PC-9 (cell line): ENCODE measurements at places on chromosomes 13 and 19. TPM values are rescaled to one million over a fixed set of nuclear protein-coding genes. Genes with fewer than 3 reads are reported as not detected.
A peak's percentile ranks its signal among the peaks of the same experiment; 100 is the strongest.

Gene TMEM59L
- 0.65 and 2.5 TPM in 2 replicates for total RNA-seq

Gene NMRK2
- not detected in 2 replicates for total RNA-seq

Gene MYO1F
- total RNA-seq, result 0.53 and 1.3 TPM in 2 replicates

Gene IGFL3
- 0.96 TPM in 1 of 2 replicates, not detected in the other for total RNA-seq

Gene SLC8A2
- total RNA-seq, result not detected in 2 replicates

Gene ZNF729
- not detected in 2 replicates for total RNA-seq

Gene SOX1
- total RNA-seq, result not detected in 2 replicates

Gene OR7A5
- total RNA-seq, result not detected in 2 replicates

Gene IQCN
- 5.6 and 7.3 TPM in 2 replicates for total RNA-seq

Gene DOCK9
- 53.4 and 69.5 TPM in 2 replicates for total RNA-seq

Gene KLK15
- not detected in 2 replicates for total RNA-seq

DNA sequence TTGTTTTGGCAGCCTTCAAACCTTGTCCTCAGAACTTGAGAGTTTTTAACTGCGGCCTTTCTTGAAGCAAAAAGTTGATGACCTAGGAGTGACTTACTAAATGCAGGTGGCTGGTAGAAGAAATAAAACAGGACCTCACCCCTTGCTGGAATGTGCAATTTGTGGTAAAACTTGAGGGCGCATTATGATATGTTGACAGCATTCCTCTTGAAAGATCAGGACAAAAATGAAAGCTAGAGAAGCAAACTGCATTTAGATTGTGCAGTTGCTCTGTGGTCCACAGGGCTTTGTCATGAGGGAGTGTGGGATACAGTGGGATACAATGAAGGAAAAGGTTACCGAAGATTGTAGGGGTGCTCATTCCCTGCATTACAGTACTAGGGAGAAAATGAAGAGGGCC is 504.2 kb downstream of the GPC6 start:
- no peaks in the 10 kb centered on the region for H3K4me1 ChIP-seq
- no peak overlapping the region for H3K27ac ChIP-seq
- no peaks in the 10 kb centered on the region for H3K27me3 ChIP-seq
- H3K36me3 ChIP-seq, result no peaks in the 10 kb centered on the region
- H3K4me3 ChIP-seq, result no peak overlapping the region

DNA sequence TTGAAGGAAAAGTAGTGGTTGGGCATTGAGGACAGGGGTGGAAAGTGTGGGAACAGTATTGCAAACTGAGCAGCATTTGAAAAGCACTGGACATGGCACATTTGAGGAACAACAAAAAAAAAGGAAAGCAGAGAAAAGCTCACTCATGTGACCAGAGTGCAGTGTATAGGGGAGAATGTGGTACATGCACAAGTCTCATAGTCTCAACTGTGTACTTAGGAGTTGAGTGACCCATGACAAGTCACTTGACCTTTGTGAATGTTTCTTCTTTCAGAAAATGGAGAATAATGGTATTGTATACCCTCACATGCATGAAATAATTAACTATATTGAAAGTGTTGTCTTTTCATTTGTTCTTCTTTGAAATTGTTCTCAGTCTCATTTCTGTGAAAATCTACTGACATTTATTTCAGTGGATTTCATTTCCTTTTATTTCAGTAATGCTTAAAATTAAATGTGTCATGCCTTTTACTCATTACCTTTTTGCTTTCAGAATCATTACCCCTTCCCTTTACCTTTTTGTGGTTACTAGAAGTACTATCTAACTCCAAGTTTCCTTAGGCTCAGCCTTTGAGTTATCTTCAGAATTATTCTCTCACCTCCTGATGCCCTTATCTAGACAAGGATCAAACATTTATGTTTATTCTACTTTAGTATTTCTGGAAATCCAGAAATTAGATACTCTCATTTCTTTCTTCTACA is 79.1 kb upstream of the MLNR start:
- DNase-seq, result no peak
- H3K27ac ChIP-seq, result no peak overlapping the region

DNA sequence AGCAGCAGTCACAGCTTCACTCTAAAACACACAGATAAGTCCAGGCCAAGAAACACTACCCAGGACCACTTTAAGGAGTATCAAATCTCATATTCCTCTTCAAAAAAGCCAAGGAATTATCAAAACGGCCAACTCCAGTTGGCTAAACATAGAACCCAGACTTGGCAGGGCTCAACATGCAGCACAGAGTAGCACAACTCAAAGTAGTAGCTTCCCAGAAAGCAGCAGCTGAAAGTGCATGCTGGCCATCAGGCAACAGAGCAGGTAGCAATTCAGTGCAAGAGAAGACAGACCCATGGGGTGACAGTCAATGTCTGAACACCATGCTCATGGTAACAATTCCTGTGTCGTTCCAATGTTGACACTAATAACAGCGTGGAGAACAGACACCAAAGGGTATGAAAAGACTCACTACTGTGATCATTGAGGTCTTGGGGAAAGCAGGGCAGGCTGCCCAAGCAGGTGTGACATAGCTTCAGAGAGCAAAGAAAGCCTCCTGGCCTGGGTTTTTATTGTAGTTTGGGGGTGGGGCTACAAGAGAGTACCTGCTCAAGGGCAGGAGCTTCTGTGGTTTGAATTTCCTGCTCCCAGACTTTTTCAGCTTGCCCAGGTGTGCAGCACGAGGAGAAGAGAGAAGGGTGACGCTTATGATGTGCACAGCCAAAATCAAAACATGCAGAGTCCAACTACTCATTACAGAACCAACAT is 6.2 kb downstream of the ZNF709 start:
- no peaks in the 10 kb centered on the region for H3K4me1 ChIP-seq
- H3K27ac ChIP-seq, result no peak overlapping the region
- H3K36me3 ChIP-seq, result no peaks in the 10 kb centered on the region
- H3K4me3 ChIP-seq, result no peak overlapping the region

- H3K4me3 ChIP-seq, result no peak overlapping the region
- H3K4me1 ChIP-seq, result no peaks in the 10 kb centered on the region
- no peak overlapping the region for H3K27ac ChIP-seq
- 0 out of 2 replicates have a peak, but pooled peaks cover 6% of the 10 kb centered on the region for H3K27me3 ChIP-seq
- H3K36me3 ChIP-seq, result no peaks in the 10 kb centered on the region
Observed at GRCh38 chr19:48297975-48298374, 27.4 kb upstream of the EMP3 start.

- H3K4me3 ChIP-seq, result peak overlapping the region; percentile 44; the same call in 1 of the 2 replicates
- peak; percentile 61 for DNase-seq
- H3K4me1 ChIP-seq, result peaks cover 36% of the 10 kb centered on the region
- peak overlapping the region; percentile 80 for H3K27ac ChIP-seq
- H3K36me3 ChIP-seq, result no peaks in the 10 kb centered on the region
- H3K27me3 ChIP-seq, result no peaks in the 10 kb centered on the region
Observed at GRCh38 chr19:43700395-43701000, 15.4 kb upstream of the IRGC start.

GRCh38 chr13:93775507-93776108 is 549.0 kb downstream of the GPC6 start:
- no peak overlapping the region for H3K4me3 ChIP-seq
- no peak overlapping the region for H3K27ac ChIP-seq
- no peaks in the 10 kb centered on the region for H3K27me3 ChIP-seq
- H3K36me3 ChIP-seq, result no peaks in the 10 kb centered on the region

GRCh38 chr19:13215572-13216380 is 65.6 kb downstream of the IER2 start:
- H3K4me1 ChIP-seq, result no peaks in the 10 kb centered on the region
- DNase-seq, result no peak
- no peaks in the 10 kb centered on the region for H3K36me3 ChIP-seq

DNA sequence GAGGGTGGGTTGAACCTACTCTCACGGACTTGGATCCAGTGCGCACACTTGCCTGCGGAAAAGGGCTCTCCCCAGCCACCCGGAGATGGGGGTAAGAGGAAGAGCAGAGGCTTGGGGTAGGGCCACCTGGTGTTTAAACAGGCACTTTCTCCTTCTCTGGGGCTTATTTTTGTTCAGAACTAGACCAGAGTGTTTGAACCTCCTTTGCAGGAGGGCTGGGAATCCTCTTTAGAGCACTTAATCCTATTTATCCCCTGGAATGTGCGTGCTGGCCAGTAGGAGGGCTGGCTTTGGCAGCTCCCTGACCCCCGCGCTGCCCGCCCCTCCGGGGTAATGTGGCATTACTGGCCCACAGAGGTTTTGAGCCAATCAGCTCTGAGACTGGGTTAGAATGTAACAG is 2.0 kb downstream of the RGS9BP start:
- H3K27ac ChIP-seq, result no peak overlapping the region
- DNase-seq, result no peak
- no peaks in the 10 kb centered on the region for H3K36me3 ChIP-seq
- H3K27me3 ChIP-seq, result no peaks in the 10 kb centered on the region

DNA sequence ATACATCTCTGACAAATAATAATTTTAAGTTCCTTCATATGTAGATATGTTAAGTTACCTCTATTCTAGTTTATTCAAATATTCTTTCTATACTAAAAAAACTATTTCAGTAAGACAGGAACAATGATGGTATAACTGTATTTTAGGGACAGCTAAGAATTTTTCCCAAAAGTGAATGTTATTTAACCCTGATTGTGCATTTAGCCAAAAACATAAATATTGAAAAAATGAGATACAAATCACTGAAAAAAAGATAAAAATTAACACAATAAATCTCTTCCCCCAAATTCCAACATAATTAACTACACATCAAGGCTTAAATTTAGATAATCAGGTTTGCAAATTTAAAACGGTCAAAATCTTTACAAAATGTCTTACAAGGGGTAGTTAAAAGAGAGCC is 58.1 kb downstream of the KCNRG start:
- H3K4me1 ChIP-seq, result peaks cover 39% of the 10 kb centered on the region
- H3K36me3 ChIP-seq, result peaks cover 31% of the 10 kb centered on the region
- H3K4me3 ChIP-seq, result no peak overlapping the region
- DNase-seq, result no peak

DNA sequence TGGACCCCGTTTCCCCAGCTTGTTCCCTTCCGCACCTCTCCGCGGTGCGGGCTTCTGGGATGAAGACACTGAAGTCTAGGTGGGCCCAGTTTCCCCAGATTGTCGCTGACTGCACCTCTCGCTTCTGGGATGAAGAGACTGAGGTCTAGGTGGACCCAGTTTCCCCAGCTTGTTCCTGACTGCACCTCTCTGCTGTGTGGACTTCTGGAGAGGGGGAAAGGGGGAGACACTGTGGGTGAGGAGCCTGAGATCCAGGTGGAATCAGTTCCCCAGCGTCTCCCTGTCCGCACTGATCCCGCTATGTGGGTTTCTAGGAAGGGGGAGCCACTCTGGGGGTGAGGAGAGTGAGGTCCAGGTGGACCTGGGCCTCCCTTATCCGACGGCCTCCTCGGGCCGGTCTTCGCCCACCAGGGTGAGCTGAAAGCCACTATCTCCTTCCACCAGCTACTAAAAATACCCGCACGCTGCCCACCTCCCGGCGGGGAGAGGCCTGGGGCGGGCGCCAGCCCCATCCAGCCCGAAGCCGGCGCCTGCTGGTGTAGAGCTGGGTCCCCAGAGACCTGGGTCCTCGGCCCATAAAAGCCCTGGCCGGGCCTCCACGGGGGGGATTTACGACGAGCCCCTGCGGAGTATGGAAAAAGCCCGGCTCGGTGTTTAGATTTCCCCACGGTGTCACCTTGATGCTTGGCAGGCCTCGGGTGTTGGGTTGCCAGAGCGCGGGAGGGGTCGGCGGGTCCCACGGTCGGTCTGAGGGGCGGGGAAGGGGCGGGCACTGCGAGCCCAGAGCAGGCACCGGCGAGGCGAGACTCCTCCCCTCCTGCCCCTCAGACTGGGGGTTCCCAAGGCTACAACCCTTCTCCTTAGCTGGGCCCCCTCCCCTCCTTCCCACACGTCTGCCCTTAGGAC is 10.6 kb downstream of the FUT6 start:
- H3K4me3 ChIP-seq, result peak overlapping the region; percentile 85
- no peaks in the 10 kb centered on the region for H3K36me3 ChIP-seq
- no peaks in the 10 kb centered on the region for H3K27me3 ChIP-seq
- 0 out of 2 replicates have a peak, but pooled peaks cover 9% of the 10 kb centered on the region for H3K4me1 ChIP-seq
- H3K27ac ChIP-seq, result peak overlapping the region; percentile 58

DNA sequence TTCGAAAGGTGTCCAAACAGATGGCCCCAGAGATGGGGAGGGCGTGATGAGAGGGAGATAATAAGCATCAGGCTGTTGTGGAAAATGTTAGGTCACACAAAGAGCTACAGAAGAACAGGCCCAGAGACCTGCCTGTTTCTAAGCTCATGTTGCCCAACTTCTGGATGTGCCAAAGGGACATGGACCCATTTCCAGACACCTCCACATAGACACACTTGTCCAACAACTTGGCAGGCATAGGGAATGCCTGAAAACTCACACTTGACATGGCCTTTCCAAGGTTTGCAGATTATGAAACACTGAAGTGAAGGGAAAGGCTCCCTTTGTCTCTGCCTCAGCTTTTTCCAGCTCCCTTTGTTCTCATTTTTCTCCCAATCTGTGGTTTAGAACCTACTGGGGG is 43.5 kb upstream of the CYP2B6 start:
- peaks cover 15% of the 10 kb centered on the region; the same call in 1 of the 2 replicates for H3K27me3 ChIP-seq
- DNase-seq, result no peak
- no peak overlapping the region for H3K27ac ChIP-seq
- H3K4me1 ChIP-seq, result no peaks in the 10 kb centered on the region
- no peaks in the 10 kb centered on the region for H3K36me3 ChIP-seq

DNA sequence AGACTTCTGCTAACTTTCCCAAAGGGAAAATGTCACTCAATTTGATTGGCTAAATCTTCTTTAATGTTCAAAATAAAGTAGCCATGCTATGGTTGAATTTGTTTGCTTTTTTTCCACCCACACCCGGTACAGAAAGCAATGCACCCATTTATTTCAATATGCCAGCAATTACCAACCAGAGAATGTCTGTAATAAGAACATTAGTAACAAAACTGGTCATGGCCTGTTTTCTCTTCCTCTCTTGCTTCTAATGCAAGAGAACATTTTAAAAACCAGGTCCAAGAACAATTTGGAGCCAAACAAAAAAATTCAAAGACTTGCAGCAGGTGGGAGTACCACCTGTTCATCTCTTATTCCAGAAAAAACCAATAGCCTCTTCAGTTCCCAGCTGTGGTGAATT is 1108.8 kb upstream of the PCDH20 start:
- H3K27ac ChIP-seq, result no peak overlapping the region
- DNase-seq, result no peak
- no peaks in the 10 kb centered on the region for H3K27me3 ChIP-seq
- H3K4me3 ChIP-seq, result no peak overlapping the region
- no peaks in the 10 kb centered on the region for H3K36me3 ChIP-seq

- H3K4me3 ChIP-seq, result peak overlapping the region; percentile 90
- no peaks in the 10 kb centered on the region for H3K36me3 ChIP-seq
- DNase-seq, result no peak
- peaks cover 16% of the 10 kb centered on the region for H3K4me1 ChIP-seq
- H3K27ac ChIP-seq, result no peak overlapping the region
Observed at GRCh38 chr13:36819739-36820090, 693 bp downstream of the RFXAP start.

GRCh38 chr13:75250526-75251178 is 231.3 kb downstream of the TBC1D4 start:
- no peak for DNase-seq
- no peak overlapping the region for H3K27ac ChIP-seq
- no peaks in the 10 kb centered on the region for H3K27me3 ChIP-seq
- H3K36me3 ChIP-seq, result no peaks in the 10 kb centered on the region
- no peaks in the 10 kb centered on the region for H3K4me1 ChIP-seq

DNA sequence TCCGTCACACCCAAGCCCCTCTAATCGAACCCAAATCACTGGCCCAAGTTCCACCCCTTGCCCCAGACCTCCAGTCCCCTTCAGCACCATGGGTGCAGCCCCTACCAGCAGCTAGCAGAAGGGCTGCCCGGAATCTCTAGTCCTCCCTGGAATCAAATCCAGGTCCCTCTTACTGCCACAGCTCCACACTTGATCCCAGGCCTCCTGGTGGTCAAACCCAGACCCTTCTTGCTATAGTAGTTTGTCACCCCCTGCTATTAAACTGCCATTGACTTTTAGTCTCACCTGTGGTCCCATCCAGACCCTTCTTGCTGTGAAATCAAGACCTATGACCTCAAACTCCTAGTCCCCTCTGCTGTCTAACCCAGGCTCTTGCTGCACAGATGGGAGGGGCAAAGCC is 8.7 kb downstream of the HIPK4 start:
- no peak for DNase-seq
- H3K36me3 ChIP-seq, result no peaks in the 10 kb centered on the region
- no peak overlapping the region for H3K27ac ChIP-seq
- no peaks in the 10 kb centered on the region for H3K27me3 ChIP-seq
- H3K4me1 ChIP-seq, result no peaks in the 10 kb centered on the region
- H3K4me3 ChIP-seq, result no peak overlapping the region
